ENCODE measurements at places on chromosomes 2 and 18. TPM values are rescaled to one million over a fixed set of nuclear protein-coding genes. Genes with fewer than 3 reads are reported as not detected.

The GPR35 gene
- total RNA-seq: not detected

The ACMSD gene
- not detected for total RNA-seq

The TMEM163 gene
- not detected for total RNA-seq

The TPO gene
- total RNA-seq: not detected

The IL36B gene
- not detected for total RNA-seq

The OLA1 gene
- total RNA-seq: 110 TPM

The TTC32 gene
- 7.4 TPM for total RNA-seq

The FOXI3 gene
- not detected for total RNA-seq

The DIS3L2 gene
- 10.6 TPM for total RNA-seq

The FBXO41 gene
- 2.2 TPM for total RNA-seq

The ADAM17 gene
- 34.0 TPM for total RNA-seq

The ZNF396 gene
- total RNA-seq: 1.7 TPM

The YWHAQ gene
- 670 TPM for total RNA-seq

The TCF7L1 gene
- total RNA-seq: 0.05 TPM

The EPB41L5 gene
- 5.8 TPM for total RNA-seq

The SMAD4 gene
- total RNA-seq: 110 TPM

The GBX2 gene
- 0.96 TPM for total RNA-seq

The HTRA2 gene
- total RNA-seq: 29.4 TPM

The MEP1B gene
- total RNA-seq: not detected

The DAW1 gene
- 0.30 TPM for total RNA-seq
